ENCODE measurements at places on chromosomes 12 and 14.
A peak's percentile ranks its signal among the peaks of the same experiment; 100 is the strongest.

- DNase-seq, result no peak
Observed at GRCh38 chr12:911191-911826, 38.2 kb downstream of the RAD52 start.

DNA sequence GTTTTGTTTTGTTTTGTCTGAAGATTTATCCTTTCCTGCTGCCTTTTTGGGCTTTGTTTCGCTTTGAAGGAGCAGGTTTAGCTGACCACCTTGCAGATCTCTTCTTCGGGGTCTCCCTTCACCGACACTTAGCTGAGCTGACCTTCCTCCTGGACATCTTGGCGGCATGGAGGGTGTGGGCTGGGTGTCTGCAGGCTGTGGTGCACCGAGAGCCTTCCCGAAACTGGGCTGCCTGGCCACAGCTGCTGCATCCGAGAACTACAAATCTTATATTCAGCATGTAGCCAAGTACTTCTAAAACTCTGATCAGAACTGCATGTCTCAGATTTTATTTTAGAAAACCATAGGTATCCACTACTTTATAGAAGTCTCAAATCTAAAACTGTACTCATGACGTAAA is 84.9 kb downstream of the PPFIBP1 start:
- no peak for DNase-seq

DNA sequence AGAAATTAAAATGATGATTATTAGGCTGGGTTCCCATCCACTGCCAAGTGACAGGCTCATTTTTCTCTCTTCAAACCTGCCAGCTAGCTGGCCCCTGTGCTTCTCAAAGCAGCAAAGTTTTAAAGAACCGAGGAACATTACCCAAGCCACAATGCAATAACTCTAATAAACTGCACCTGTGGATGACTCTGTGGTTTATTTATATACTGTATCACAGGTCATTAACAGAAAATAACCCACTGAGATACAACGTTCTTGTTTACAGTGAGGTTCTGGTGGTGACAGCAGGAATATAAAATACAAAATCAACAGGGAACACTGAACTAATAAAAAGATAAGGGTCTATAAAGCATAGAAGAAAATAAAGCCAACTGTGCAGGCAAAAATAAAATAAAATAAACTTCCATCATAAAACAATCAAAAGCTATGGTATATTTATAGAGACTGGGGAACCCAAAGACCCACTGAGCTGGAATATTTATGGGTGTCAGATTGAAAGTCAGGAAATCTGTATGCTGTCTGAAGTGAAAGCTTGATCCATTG is 472.9 kb downstream of the NOVA1 start:
- DNase-seq, result no peak

GRCh38 chr12:56158029-56158925 is at the start of gene MYL6:
Gene MYL6, plus strand, starts transcription at chr12:56158359. Its CDS starts 43 bp downstream, at chr12:56158402.
- DNase-seq, result peak; percentile 84

GRCh38 chr14:92844204-92844603 is 50.1 kb downstream of the GOLGA5 start:
- DNase-seq, result no peak

- no peak for DNase-seq
Observed at GRCh38 chr12:4591180-4591687, 29.2 kb downstream of the DYRK4 start.

GRCh38 chr12:27723212-27723611 is 12.6 kb downstream of the MRPS35 start:
- no peak for DNase-seq

GRCh38 chr12:47139000-47139681 is 59.4 kb upstream of the AMIGO2 start:
- no peak for DNase-seq

- DNase-seq, result no peak
Observed at GRCh38 chr12:52091869-52092268, 12.4 kb downstream of the SMIM41 start.

GRCh38 chr12:27025116-27025515 is 2.8 kb downstream of the MED21 start:
- DNase-seq, result no peak

- no peak for DNase-seq
Observed at GRCh38 chr14:34218881-34219280, 243.2 kb downstream of the SPTSSA start.

GRCh38 chr12:124506145-124506831 is 61.1 kb downstream of the NCOR2 start:
- DNase-seq, result no peak

GRCh38 chr12:44930972-44931600 is 55.0 kb upstream of the NELL2 start:
- no peak for DNase-seq

DNA sequence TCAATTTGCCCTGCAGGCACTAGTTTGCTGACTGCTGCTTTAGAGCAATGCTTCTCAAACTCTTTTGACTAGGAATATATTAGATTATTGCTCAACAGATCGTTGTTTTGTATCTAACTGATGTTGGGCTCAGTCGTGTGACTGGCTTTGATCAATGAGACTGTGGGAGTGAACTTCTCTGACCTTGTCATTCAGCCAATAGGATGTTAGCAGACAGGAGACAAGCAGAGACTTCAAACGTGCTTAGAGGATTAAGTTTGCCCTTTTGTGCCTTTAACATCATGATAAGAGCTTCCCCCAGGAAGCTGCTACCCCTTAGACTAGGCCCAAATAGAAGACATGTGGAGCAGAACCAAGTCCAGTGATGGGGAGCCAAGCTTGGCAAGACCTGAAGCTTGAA is 76.7 kb upstream of the ELK3 start:
- no peak for DNase-seq

DNA sequence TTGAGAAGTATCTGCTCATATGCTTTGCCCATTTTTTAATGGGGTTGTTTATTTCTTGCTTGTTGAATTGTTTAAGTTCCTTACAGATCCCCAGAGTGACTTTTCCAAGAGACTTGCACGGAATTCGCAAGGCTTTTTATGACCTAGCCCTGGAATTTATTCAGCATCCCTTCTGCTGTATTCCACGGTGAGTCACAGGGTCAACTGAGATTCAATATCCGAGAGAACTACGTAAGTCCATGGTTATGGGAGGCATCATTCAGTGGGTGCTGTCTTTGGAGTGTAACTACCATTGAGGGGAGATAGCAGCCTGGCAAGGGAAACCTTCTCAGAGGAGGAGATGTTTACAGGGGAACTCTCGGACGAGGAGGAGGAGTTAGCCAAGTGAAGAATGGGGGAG is 20.9 kb upstream of the GPRC5A start:
- DNase-seq, result no peak

- no peak for DNase-seq
Observed at GRCh38 chr12:102962532-102962931, 5.1 kb downstream of the ASCL1 start.

- DNase-seq, result no peak
Observed at GRCh38 chr14:60220084-60220483, 28.9 kb upstream of the PPM1A start.

- DNase-seq, result no peak
Observed at GRCh38 chr14:92866901-92867865, 55.8 kb upstream of the CHGA start.

DNA sequence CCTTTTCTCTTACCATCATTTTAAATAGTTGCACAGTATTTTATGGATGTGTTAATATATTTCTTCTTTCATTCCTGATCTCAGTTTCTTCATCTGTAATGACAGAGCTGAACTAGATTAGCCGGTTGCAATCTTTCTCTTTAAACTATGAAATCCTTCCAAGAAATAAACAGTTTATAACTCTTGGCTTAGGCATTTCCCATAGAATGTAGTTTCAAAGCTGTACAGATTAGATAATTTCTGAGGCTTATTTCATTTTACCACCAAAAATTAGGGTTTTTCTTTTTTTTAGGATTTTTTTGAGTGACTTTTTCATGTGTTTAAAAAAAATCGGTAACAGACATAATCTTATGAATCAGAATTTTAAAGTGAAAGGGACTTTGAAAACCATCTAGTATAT is 144.0 kb downstream of the RAD51B start:
- no peak for DNase-seq

Measured in activated CD4-positive, alpha-beta T cell treated with anti-CD3 and anti-CD28 coated beads for 1 hour (primary cell).